Epithelial cell of proximal tubule (primary cell): ENCODE measurements at places on chromosomes 1 and 21. TPM values are rescaled to one million over a fixed set of nuclear protein-coding genes. Genes with fewer than 3 reads are reported as not detected.

SLC16A4 gene
- total RNA-seq, result 9.2 and 12.4 TPM in 2 replicates

- DNase-seq, result no peak
Observed at GRCh38 chr1:169517558-169518186, 31.9 kb upstream of the SLC19A2 start.

ANKRD34A gene
- total RNA-seq, result 0.06 and 0.14 TPM in 2 replicates

- no peak for DNase-seq
Observed at GRCh38 chr1:55716151-55716550, 501.0 kb upstream of the USP24 start.

GRCh38 chr21:32360401-32360975 is 32.3 kb downstream of the URB1 start:
- DNase-seq, result no peak

DNA sequence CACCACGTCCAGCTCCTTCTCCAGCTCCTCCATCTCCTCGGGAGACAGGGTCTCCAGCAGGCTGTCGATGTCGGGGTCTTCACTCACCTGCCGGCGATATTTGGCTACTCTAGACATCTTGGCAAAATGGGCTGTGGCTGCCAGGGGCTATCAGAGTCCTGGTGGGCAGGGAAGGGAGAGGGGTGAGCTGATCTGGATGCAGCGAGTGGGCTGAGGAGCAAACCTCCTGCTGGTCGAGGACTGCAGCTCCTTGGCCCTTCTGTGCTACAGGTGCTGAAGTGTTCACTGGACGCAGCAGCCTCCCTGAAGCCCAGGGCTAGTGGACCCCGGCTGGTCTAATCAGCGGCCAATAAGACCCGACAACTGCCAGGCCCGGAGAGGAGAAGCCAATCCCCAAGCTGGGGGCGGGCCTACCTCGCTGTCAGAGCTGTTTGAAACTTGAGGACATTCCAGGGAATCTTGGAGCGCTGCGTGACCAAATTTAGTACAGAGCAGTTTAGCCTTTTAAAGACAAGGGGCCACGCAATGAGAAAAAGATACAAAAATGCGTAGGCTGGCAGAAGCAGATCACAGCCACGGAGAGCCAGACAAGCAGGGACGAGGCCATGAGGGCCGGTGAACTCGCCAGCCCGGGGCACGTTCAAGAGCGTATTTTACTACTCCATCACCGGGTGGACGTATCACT is at the start of gene LMOD1:
Gene LMOD1 (minus strand): TSS at position 325 of the 685 bp plus-strand sequence. CDS start 208 bp downstream, at position 117.
- DNase-seq, result peak; percentile 35

- no peak for DNase-seq
Observed at GRCh38 chr1:230715510-230715909, 1.6 kb upstream of the AGT start.
